G401 (cell line): ENCODE measurements at places on chromosomes 2 and 18. TPM values are rescaled to one million over a fixed set of nuclear protein-coding genes. Genes with fewer than 3 reads are reported as not detected.

DNA sequence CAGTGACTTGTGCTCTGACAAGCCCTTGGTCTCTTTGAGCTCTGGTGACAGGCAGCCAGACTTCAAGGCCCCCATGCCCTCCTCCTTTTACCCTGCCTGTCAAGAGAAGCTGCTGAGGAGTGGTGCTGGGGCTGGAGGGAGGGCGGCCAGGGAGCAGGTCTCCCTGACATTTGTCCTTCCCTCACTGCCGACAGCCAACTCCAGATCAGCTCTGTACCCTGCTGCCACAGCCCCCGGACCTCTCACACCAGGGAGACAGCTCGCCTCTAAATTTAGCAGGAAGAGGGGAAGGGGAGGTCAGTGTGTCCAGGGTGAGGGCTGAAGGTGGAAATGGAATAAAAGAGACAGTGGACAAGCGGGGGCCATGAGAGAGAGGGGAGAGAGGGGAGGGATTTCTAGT lies 155.8 kb downstream of the TDRD15 start:
- no peak for DNase-seq

The PPP1R1C gene
- total RNA-seq, result not detected in 2 replicates

The IL1R1 gene
- total RNA-seq, result not detected in 2 replicates

DNA sequence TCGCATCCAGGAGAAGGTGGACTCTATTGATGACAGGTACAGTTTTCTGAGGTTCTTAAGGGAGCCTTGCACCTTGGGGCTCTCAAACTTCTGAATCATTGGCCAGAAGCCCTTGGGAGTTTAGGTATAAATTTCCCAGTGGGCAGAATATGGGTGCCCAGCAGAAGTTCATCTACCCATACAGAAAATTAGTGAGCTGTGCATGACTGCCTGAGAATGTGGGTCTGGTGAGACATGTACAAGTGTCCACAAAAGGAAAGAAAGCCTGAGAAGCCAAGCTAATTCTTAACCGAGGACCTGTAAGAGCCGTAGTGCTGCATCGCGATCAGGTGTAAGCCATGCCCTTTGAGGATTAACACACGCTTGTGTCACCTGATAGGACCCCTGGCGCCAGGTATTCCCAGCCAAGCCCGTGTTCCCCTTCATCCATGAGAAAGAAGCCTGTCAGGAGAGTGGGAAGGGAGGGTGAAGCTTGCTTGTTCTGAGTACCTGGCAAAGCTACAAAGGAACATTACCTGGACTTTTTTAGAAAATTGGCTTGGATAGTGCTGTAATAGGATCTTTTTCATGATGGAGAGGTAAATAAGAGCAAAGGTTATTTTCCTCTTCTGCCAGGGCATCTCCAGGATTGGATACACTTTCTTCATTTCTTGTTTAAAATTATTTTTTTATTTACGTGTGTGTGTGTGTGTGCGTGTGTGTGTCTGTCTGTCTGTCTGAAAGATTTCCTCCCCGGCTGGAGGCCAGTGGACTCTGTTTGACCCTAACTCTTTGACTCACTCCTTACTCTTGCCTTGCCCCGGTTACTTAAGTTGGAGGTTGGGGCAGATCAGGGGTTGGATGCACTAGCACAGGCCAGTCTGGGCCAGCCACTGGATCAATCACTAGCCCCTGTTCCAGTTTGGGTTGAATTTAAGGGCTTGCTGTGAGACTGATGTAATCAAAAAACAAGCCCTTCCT lies 90.4 kb upstream of the EML6 start:
- no peak for DNase-seq

The PUS10 gene
- 7.1 and 8.2 TPM in 2 replicates for total RNA-seq

DNA sequence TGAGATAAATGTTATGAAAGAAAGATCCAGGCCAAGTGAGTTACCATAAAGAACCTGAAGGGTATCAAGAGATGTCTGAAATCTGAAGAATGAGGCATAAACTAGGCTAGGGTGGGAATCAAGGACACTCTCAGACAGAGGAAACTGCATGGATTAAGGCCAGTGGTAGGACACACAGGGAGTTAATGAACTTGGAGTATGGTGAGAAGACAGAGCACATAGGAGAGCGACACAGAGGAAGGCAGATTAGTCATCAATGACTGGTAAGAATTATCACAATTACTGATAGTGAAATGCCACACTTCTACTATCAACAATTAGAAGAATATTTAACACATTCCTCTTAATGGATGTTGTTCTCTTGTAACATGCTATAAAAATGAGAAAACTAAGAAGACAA lies 76.9 kb downstream of the TTC21B start:
- DNase-seq, result no peak

The AQP12B gene
- total RNA-seq, result not detected in 2 replicates

GRCh38 chr2:45649462-45649857 lies 2.0 kb upstream of the PRKCE start:
- peak; percentile 69 for DNase-seq

DNA sequence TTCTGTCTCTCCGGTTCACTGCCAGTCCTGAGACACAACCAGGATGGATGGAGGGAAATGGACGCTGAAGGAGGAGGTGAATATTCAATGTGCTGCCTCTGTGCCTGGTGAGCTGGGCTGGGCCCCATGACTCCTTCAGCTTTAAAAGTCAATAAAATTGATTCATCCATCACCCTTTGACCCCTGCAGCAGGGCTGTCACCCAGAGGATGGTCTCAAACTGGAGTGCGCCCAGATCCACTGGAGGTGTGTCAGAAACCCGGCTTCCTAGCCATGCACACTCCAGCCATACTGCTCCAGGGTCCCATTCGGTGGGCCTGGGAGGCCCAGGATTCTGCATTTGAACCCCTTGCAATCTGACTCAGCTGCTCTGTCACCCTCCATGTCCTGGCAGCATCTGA lies 94.1 kb upstream of the BOD1L2 start:
- no peak for DNase-seq
